ENCODE measurements at places on chromosomes 4 and X. TPM values are rescaled to one million over a fixed set of nuclear protein-coding genes. Genes with fewer than 3 reads are reported as not detected.

DNA sequence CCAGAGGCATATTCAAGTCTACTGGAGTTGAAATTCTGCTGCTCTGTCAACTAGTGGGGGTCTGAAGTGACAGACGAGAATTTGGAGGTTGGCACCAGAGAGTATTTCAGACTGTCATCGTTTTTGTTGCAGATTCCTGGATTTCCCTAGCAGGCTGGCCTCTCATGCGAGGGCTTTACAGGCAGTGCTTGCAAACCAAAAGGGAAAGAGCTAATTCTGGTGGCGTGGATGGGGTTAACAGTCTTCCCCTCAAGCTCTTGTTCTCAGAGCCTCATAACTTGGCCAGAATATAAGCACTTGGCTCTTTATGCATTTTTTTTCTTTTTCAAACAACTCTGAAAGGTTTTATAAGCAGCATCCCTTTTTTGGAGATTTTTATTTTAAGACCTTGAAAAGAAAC lies at the start of gene SPARCL1:
Gene SPARCL1 (minus strand): TSS at position 190 of the 400 bp plus-strand sequence. CDS start 29,802 bp downstream, outside the sequence.
- no peak for DNase-seq

DNA sequence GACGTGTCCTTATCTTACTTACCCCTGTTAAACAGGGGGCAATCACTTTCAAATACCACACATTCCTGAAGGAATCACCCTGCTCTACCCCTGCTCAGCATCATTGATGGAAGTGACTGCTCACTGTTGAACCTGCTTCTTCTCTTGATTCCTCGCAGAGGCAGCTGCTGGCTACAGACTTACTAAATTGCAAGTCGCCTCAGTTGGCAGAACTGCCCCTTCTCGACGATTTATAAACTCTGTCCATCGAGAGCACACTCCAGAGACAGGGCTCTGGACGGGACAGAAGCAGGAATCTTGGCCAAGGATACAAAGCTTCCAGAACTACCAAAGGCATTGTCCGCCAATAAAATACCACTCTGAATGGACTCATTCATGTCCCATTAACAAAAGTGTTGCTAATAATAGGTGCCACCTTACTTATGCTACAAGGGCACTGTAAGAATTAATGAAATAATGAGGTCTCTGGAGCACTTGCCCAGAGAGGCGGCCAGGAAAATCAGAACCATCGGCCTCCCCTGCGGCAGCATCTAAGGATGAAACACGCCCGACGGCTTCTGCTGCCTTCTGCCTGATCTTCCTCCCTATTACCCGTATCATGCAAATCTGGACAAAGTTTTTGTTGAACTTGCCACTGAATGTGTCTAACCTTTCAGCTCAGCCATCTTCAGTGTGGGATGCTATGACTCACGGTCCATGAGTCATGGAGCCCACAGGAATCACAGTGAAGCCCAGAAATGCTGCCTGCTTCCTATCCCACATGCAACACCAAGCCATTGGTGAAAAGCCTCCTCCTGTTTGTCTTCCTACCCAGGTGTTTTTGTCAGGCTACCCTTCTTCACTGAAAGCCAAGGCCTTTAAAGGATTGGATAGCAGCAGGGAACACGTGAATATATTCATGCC lies 164.9 kb downstream of the MAML3 start:
- no peak for DNase-seq

DNA sequence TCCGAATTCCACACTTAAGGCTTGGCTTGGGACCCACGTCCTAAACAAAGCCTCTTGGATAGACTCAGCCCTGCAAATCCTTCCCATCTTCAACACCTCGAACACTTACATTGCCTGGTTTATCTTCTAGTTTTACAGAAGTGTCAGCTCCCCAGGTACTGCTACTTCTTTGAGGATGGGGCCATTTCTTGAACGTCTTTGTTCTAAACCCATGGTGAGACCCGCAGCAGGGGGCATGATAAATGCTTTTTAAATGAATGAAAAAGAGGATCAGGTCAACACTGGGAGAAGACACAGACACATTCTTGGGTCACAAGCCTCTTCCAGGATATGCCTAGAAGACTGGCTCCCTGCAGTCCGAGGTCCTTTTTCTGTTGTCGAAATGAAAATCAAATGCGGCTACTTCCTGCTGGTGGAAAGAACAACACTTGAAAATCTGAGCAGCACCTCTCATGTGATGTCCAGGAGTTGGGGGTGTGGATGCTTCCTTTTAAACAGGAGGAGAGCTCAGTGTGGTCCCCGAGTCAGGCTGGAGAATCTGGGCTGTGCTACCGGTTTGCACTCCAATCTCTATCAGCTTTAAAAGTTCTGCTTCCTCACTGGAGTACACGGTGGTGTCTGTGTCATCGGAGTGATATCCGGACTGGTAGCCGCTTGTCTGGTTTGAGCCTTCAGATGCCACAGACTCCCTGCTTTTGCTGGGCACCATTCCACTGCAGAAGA lies 45.8 kb downstream of the KDR start:
- no peak for DNase-seq

GRCh38 chr4:31620476-31620875 lies 900.3 kb downstream of the PCDH7 start:
- no peak for DNase-seq

GLRA2 gene
- total RNA-seq, result not detected

All from activated CD4-positive, alpha-beta memory T cell treated with anti-CD3 and anti-CD28 coated beads, Interleukin-2, amount 10 ng/mL, durations not matched to agents 7 days and 5 days (primary cell).